ENCODE measurements at places on chromosomes 1 and 21.
A peak's percentile ranks its signal among the peaks of the same experiment; 100 is the strongest.

DNA sequence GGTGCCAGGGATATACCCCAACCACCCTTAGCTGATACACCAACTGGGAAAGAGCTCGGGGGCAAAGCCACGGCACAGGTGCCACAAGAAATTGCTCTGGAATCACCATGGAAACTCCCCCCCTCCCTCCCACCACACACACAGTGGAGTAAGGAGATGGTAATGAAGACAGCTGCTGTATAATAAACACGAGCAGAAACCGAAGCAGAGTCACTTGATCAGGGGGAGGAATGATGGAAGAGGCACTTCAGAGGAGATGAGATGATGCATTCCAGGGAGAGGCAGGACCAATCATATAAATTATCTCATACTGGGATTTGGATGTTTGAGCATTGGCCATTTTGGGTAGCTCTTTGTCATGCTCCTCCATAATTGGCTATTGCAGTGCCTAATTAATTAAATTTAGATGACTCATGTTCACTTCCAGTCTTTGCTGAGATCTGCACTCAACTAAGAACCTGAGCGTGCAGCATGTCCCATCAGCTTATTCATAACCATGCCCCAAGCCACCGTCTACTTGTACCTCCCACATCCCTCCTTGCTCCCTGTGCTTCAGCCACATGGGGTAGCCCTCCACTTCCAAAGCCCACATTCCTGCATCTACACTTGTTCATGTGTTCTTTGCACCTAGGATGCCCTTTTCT is 189.5 kb downstream of the ZSCAN20 start:
- DNase-seq: no peak

- peak; percentile 35 for DNase-seq
These were observed 60.6 kb downstream of the WARS2 start for GRCh38 chr1:119079881-119080280.

DNA sequence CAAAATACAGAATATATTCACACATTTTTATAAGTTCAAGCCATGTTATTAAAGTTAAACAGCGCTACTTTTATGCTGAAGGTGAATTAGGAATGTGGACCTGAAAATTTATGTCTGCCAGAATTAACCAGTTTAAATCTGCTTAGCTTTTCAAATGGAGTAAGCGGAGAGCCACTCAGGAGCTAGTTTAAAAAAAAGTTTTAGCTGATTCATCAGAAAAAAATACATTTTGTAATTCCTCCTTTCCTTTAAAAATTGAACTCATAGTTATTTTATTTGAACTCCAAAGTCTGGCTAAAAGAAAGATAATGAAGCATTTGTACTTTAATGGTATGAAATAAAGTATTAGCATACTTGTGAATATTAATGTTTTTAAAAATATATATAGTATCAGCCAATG is 21.2 kb downstream of the C21orf91 start:
- DNase-seq: no peak

DNA sequence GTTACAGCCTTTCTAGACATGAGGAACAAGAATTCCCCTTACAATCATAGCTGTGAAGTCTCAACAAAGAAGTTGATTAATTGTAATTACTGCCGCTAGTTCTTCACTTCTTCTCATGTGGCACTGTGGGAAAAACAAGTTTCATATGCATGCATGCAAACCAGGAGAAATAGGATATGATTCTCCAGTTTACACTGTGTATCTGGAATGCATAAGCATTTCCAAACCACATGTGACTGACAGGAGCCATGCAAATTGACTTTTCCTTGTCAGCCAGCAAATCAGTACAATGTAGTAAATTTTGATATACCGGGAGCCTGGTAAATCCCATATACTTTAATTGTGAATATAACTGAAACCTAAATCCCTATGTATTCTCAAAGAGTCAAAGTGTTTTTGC is 279.3 kb downstream of the PAPPA2 start:
- DNase-seq: no peak

DNA sequence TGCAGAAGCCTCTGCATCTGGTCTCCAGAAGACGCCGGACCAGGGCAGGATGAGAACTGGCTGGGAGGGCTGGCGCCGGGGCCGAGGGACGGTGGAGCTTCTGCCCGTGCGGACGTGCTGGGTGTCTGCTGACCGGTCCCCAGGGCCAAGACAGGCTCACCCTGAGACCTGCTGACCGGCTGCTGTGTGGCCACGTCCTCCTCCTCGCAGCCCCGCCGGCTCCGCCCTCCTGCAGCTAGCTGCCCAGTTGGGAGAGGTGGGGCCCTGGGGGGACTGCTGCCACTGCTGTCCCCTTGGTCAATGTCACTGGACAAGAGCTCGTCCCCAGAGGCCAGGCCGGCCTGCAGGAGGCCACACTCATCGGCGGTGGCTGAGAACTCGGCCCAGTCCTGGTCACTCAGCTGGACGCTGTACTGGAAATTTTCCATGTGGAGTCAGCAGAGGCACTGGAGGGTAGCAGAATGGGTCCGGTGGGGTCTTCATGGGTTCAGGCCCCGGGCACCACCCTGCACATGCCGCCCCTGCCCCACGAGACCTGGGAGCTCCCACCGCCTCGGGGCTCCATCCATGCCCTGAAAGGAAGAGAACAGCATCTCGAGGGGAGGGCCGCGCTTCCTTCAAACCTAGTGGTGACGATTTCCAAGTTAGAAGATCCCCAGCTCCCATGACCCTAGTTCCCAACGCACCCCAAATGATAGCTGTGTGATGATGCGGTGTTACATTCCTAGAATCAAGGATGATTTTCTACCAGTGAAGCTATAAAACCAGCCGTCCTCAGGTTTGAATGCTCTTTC is 1.1 kb downstream of the PERM1 start:
- DNase-seq: no peak

- DNase-seq: no peak
These were observed 16.8 kb downstream of the APP start for GRCh38 chr21:26153758-26154157.

DNA sequence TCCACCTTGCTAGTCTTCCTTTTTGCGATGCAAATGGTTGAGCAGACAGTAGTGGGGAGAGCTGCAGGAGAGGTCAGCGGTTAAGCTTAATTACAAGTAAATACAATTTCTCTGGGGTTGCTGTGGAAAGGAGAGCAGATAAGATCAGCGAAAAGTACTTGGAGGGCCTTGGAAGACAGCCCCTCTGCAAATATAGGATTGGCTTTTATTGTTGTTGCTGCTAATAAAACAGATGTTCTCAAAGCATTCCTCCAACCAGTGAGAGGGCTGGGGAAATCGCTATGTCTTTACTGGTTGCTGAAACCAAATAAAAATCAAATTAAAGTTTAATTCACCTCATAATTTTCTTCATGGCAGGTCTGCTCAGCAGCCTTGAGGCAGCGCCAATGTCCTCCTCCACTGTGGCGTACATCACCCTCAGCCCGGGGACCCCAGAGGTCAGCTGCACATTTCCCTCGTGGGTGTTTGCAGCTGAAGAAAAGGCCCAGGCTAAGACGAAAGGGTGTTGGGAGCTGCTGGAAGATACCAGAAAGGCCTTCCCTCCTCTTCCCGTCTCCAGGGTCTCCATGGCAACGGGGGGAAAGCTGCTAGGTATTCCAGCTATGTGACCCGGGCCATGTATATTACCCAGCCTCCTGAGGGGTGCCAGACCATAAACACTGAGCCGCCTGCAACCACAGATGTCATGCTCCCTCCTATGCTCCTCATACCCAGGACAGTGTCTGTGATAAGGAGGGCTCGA is 54.6 kb upstream of the POU2F1 start:
- DNase-seq: peak; percentile 61

- DNase-seq: no peak
These were observed 2.3 kb upstream of the BATF3 start for GRCh38 chr1:212701910-212702309.

GRCh38 chr1:197916500-197916983 is 630 bp upstream of the LHX9 start:
- no peak for DNase-seq

DNA sequence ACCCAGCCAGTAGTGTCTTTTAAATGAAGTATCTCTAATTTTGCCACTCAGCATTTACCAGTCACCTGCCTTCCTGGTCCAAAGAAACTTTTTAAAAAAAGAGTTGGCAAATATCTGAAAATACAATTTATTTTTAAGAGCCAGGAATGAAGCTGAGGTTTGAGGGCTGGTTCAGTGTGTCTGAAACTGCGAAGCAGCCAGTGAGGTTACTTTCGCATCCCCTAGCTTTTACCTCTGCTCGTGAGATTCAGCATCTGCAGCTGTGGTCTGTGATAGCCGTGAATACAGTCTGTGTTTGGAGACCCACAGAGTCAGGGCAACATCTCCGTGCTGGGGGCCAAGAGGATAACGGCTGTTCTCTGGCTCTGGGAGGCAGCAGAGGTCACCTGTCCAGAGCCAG is 21.3 kb upstream of the KCNAB2 start:
- DNase-seq: no peak

DNA sequence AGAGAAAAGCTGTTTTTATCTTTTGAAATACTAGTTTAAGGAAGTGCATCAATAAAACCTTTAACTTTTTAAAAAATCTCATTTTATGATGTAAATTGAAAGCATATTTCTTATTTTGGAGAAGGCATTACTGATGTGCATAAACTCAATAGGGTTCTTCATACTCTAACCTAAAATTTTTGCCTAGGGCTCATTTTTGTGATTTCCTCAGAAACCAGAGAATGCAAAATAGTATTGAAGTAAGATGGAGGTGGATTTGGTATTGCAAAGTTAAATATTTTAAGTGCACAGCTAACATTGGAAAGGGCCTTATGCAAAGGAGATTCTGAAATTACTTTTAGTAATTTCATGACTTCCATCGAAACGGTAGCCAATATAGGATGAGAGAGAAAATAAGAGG is 101.9 kb downstream of the PTGER3 start:
- no peak for DNase-seq
